ENCODE measurements at places on chromosomes 3 and 15. TPM values are rescaled to one million over a fixed set of nuclear protein-coding genes. Genes with fewer than 3 reads are reported as not detected.

Gene ANKRD34C
- not detected for total RNA-seq

Gene C15orf39
- total RNA-seq: 45.9 TPM

Gene CHST14
- total RNA-seq: 10.8 TPM

GRCh38 chr3:190378240-190378891 is 9.6 kb upstream of the CLDN16 start:
- H3K4me3 ChIP-seq: no peak overlapping the region
- no peak for DNase-seq
- H3K27ac ChIP-seq: no peak overlapping the region
- H3K36me3 ChIP-seq: no peaks in the 10 kb centered on the region

DNA sequence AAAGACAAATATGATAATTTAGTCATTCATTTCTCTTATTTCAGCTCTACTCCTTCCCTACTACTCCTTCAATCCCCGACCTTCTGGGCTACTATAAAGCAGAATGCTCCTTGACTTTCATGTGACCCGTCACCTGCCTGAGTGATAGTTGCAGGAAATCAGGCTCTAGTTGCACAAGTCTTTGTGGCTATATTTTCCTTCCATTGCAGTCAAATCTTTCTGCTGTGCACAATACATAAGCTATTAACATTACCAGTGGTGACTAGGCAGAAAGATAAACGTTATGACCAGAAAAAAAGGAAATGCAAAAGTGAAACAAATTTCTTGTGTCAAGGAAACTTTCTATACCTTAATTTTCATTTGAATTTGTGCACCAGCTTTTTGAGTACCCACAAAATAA is 2.3 kb downstream of the SUCNR1 start:
- peak overlapping the region; percentile 61 for H3K4me3 ChIP-seq
- no peaks in the 10 kb centered on the region for H3K36me3 ChIP-seq
- H3K27ac ChIP-seq: no peak overlapping the region
- DNase-seq: no peak

DNA sequence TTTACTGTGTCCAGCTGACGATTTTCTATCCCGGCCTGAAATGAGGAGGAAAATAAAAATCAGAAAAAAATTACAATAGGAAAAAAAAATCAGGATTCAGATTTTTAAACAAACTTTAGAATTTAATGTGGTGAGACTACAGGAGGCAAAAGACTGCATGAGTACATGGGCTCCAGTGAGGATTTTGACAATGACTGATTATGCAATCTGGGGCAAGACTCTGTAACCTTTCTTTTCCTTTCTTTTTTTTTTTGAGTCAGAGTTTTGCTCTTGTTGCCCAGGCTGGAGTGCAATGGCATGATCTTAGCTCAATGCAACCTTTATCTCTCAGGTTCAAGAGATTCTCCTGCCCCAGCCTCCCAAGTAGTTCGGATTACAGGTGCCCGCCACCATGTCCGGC is 29.9 kb downstream of the SPG11 start:
- DNase-seq: no peak
- no peaks in the 10 kb centered on the region for H3K27me3 ChIP-seq
- H3K4me1 ChIP-seq: peaks cover 2% of the 10 kb centered on the region
- H3K36me3 ChIP-seq: peaks cover 53% of the 10 kb centered on the region
- H3K4me3 ChIP-seq: no peak overlapping the region

DNA sequence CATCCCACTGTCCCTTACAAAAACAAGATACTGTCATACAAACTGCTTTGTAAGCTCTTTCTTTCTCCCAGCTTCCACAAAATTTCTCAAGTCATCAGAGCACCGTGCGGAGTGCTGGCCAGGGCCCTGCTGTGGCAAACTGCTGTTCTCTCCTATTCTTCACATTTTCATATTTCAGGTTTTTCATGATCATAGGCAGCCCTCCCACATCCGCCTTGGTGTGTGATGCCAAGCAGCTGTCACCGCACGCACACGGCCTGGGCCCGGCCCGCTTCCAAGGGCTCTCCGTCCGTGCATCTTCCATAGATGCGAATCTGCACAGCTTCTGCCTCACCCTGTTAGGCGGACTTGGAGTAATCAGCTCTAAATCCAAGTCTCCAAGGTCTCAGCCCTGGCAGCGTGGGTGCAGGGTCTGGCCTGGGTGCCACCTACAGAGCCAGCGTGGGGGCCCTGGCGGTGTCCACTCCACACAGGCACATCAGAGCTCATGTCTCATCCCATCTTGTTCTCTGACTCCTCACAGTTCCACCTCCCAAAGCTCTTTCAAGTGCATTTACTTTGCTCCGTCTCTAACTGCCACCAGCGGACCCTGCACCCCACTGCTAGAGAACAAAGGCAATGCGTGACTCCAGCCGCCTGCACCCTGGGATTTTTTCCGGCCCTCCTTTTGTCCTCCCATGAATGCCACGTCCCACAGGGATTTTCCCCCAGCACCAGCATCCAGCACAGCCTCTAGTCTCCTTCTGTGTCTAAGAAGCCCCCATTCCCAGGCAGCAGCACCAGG is 27.2 kb downstream of the CYFIP1 start:
- no peak overlapping the region for H3K4me3 ChIP-seq
- no peaks in the 10 kb centered on the region for H3K36me3 ChIP-seq
- DNase-seq: no peak

- DNase-seq: no peak
- no peaks in the 10 kb centered on the region for H3K36me3 ChIP-seq
- no peak overlapping the region for H3K4me3 ChIP-seq
Observed at GRCh38 chr15:81195339-81195864, 1.3 kb upstream of the IL16 start.

DNA sequence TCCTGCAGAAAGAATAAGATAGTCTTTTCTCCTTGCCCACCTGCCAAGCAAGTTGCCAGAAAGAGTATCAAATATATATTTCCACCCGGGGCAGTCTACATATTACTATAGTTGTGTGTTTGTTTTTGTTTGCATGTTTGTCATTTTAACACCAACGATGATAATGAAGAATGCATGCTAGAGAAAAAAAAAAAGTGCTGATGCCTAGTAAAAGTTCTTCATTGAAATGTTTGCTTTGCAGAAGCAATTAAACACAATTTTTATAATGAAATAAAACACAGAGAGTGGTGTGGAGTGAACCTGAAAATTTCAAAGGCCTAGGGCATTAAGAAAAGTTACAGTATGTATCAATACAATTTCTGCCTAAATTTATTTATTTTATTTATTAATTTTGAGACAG is 2.5 kb upstream of the PCLAF start:
- H3K4me3 ChIP-seq: no peak overlapping the region
- H3K36me3 ChIP-seq: peaks cover 12% of the 10 kb centered on the region
- H3K27ac ChIP-seq: no peak overlapping the region
- H3K4me1 ChIP-seq: peaks cover 18% of the 10 kb centered on the region

DNA sequence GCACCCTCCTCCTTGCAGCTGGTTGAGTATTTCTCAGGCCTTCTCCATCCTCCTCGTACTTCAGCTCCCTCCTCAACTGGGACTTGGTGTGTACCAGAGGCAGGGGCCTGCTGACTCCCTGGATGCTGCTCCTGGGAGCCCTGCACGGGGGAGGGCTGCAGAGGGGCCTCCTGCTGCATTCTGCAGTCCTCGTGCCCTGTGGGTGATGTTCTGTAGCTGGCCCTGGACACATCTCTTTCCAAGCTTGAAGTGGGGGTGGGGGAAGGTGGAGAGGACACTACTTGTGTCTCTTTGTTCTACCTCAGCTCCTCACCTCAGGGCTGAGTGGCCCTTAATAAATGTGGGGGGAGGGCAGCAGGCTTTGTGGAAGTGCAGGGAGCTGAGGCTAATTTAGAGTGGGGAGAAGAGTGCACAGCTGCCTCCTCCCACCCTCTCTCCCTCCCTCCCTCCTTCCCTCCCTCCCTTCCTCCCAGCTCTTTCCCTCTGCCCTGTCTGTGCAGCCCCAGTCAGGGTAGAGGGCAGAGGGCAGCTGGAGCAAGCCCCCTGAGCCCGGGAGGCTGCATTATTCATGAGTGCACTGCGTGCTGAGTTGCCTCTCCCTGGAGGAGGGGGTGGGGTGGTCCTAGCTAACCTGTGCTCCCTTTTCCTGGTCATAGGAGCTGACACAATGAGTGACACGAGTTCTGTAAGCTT is 3.7 kb upstream of the GRM2 start:
- H3K4me3 ChIP-seq: no peak overlapping the region
- H3K36me3 ChIP-seq: peaks cover 9% of the 10 kb centered on the region
- H3K27me3 ChIP-seq: peaks cover 11% of the 10 kb centered on the region
- H3K27ac ChIP-seq: no peak overlapping the region
- H3K4me1 ChIP-seq: peaks cover 5% of the 10 kb centered on the region

DNA sequence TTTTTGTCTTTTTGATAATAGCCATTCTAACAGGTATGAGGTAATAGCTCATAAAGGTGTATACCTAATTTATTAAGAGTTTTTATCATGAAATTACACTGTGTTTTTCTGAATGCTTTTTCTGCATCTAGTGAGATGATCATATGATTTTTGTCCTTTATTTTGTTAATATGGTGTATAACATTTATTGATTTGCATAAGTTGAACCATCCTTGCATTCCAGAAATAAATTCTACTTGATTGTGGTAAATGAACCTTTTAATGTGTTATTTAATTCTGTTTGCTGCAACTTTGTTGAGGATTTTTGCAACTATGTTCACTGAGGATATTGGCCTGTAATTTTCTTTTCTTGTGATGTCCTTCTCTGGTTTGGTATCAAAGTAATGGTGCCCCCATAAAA is 28.0 kb upstream of the PCSK6 start:
- DNase-seq: no peak
- H3K4me3 ChIP-seq: no peak overlapping the region
- H3K4me1 ChIP-seq: peaks cover 5% of the 10 kb centered on the region

DNA sequence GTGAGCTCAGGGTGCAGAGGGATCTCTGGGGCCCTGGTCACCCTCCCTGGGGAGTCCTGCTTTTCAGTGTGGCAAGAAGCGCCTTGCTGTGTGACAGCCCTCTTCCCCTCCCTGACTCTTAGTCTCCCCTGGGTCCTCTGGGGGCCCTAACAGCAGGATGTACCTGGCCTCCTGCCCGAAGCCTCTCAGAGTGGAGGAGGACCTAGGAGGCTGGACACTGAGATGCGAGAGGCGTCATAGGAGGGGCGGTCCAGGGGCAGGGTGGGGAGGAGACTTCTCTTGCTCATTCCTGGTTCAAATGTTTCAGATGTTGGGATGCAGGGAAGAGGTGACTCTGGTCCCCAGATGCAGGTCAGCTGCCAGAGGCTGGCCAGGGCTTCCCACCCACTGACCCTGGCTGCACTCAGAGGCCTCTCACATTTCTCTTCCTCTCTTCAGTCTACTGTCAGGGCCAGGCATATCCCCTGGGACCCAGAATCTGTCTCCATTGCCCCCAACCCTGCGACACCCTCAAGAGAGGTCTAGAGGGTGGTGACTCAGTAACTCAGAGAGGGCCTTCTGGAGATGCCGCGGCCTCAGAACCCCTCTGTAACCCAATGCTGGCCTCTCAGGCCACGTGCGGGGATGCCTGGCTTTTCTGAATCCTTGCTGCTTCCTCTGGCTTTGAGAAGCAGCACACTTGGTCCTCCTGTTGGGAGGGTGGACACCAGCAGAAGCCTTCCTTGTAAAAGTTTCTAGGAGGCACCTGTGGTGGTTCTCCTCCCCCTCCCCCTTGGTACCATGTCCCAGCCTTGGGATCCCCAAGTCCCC is 25.9 kb downstream of the SNX33 start:
- no peaks in the 10 kb centered on the region for H3K4me1 ChIP-seq
- H3K4me3 ChIP-seq: no peak overlapping the region
- DNase-seq: no peak
- no peak overlapping the region for H3K27ac ChIP-seq
- no peaks in the 10 kb centered on the region for H3K27me3 ChIP-seq

DNA sequence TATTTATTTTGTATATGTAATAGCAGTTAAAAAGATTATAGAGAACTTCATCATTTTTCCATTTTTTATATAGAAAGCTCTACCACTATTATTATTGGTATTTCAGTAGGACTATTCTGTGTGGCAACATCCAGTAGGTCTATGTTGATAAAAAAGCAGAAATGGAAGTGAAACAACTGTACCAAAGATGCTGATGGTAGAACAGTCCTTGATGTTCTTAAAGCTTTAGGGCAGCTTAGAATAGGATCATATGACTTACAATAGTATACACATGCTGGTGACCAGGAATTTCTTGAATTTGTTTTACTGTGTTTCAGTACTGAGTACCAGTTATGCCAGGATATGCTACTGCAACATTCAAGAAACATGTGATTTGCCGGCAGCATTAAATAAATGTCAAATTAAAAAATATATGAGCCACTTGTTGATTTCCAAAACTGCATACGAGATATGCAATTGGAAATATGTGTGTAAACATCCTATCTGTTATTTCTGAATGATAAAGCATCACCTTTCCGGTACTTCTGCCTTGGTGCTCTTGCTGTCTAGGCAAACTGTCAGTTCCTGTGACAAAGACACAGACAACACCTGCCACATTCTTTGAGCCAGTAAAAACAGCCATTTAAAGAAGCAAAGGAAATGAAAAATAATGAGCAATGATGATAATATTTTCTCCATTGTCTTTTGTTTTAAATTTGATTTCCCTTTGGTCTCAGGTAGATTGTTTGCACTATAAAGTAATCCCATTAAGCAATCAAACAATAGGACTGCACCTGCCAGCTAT is 649.2 kb downstream of the ZPLD1 start:
- no peak for DNase-seq
- no peak overlapping the region for H3K27ac ChIP-seq
- H3K4me1 ChIP-seq: no peaks in the 10 kb centered on the region
- H3K4me3 ChIP-seq: no peak overlapping the region
- no peaks in the 10 kb centered on the region for H3K36me3 ChIP-seq

GRCh38 chr3:168612671-168613070 is 516.9 kb upstream of the GOLIM4 start:
- no peak overlapping the region for H3K27ac ChIP-seq
- H3K27me3 ChIP-seq: no peaks in the 10 kb centered on the region
- DNase-seq: no peak
- no peaks in the 10 kb centered on the region for H3K36me3 ChIP-seq
- H3K4me1 ChIP-seq: no peaks in the 10 kb centered on the region

GRCh38 chr3:16227566-16227965 is 37.2 kb downstream of the DPH3 start:
- no peaks in the 10 kb centered on the region for H3K36me3 ChIP-seq
- H3K27ac ChIP-seq: no peak overlapping the region
- no peak overlapping the region for H3K4me3 ChIP-seq
- no peak for DNase-seq

- no peaks in the 10 kb centered on the region for H3K36me3 ChIP-seq
- no peak for DNase-seq
- peaks cover 18% of the 10 kb centered on the region for H3K27me3 ChIP-seq
- no peak overlapping the region for H3K27ac ChIP-seq
Observed at GRCh38 chr3:155350571-155350970, 57.1 kb upstream of the STRIT1 start.

GRCh38 chr3:97901313-97902248 is 70.7 kb downstream of the RIOX2 start:
- H3K27ac ChIP-seq: no peak overlapping the region
- no peaks in the 10 kb centered on the region for H3K27me3 ChIP-seq
- H3K4me3 ChIP-seq: no peak overlapping the region
- DNase-seq: no peak

- no peak for DNase-seq
- H3K27ac ChIP-seq: peak overlapping the region; percentile 87
- peak overlapping the region; percentile 57 for H3K4me3 ChIP-seq
- no peaks in the 10 kb centered on the region for H3K27me3 ChIP-seq
- H3K36me3 ChIP-seq: peaks cover 30% of the 10 kb centered on the region
Observed at GRCh38 chr15:64503197-64503596, 42.8 kb downstream of the ZNF609 start.
